ENCODE measurements at places on chromosomes 13 and 19. TPM values are rescaled to one million over a fixed set of nuclear protein-coding genes. Genes with fewer than 3 reads are reported as not detected.

- DNase-seq: no peak
Observed at GRCh38 chr13:25253702-25254101, 33.6 kb downstream of the MTMR6 start.

- no peak for DNase-seq
Observed at GRCh38 chr13:27595055-27595811, 25.1 kb downstream of the LNX2 start.

DNA sequence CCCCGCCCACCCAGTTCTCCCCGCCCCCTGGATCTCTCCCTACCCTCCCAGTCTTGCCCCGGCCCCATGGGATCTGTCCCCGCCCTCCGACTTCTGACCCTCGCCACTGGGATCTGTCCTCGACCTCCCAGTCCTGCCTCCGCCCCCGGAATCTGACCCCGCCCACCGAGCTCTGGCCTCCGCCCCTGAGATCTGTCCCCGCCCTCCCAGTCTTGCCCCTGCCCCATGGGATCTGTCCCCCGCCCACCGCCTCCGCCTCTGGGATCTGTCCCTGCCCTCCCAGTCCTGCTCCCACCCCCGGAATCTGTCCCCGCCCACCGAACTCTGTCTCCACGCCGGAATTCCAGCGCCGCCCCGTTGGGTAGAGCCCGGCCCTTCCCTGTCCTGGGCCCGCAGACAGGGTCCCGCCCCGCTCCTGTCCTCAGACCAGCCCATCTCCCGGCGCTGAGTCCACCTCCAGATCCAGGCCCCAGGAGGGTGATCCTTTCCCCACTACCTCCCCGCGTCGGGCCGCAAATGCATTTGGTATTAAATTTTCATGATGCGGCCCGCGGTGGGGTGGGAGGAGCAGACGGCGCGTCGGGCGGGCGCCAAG, 1.5 kb upstream of the SLC17A7 start:
- DNase-seq: no peak

- no peak for DNase-seq
Observed at GRCh38 chr13:44374348-44374712, 706 bp downstream of the SERP2 start.

DNA sequence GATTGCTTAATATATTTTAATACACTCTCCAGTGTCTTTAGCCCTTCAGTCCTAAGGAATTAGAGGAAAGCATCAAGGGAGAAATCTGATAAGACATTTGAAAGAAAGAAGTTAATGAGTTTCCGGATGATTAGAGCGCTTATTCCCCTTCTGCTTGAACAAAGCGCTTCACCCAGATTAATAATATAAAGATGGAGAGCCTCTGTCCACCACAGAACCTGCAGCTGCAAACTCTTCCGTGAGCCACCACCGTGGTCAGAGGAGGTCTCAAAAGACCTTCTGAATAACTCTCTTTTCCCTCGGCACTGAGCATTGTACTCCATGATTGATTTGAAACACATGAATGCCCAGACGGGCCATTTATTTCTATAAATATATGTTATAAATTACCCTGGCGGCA, 14.2 kb upstream of the TUBGCP3 start:
- DNase-seq: no peak

DNA sequence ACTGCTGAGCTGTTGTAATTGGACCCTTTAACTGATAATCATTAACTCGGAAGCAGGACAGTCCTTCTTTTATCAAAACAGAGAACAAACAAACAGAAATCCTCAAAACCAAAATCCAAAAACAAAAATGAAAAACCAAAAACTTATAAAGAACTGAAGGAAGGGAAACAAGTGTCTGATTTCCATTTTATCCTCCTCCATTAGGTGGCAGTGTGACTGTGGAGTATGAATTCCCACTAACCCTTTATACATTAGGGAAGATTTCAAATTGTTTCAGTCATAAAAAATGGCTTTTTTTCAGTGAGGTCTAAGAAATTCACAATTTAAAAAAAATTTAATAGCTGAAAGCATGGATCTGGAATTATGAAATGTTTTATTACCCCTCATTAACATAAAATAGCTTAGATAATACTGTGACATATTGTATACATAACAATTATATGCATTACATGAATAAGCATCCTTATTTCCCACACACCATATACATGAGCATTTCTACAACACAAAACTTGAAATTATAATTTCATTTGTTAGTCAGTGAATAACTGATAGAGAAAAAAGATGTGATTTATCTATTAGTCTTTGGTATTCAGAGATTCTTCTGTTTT, 1074.3 kb upstream of the PCDH9 start:
- no peak for DNase-seq

DNA sequence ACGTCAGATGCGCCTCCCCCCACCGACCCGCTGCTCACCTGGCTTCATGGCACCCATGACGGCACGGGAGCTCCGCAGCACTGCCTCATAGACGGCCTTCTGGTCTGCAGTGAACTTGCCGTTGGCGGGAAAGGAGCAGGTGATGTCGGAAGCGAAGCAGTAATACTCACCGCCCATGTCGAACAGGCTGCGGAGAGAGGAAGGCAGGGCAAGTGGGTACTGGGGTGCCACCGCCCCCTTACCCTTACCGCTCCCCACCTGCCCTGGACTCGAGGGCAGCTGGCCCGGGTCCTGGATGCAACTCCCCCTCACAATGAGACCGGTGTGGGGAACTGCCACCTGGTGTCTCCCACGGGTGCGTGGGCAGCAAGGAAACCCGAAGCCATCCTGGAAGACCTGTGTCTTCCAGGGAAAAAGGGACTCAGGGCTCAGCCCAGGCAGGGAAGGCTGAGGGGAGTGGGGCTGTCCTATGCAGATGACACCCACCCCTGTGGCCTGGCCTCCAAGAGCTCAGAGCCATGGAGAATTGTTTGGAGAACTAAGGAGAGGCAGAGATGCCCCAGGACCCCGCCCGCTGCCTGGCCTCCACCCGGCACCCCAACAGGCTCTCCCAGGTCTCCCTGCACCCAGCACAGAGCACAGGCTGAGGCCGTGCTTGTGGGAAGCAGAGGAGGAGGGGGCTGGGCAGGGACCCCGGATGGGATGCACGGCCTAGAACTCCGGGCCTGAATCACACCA, 28.3 kb downstream of the CEBPG start:
- no peak for DNase-seq

DNA sequence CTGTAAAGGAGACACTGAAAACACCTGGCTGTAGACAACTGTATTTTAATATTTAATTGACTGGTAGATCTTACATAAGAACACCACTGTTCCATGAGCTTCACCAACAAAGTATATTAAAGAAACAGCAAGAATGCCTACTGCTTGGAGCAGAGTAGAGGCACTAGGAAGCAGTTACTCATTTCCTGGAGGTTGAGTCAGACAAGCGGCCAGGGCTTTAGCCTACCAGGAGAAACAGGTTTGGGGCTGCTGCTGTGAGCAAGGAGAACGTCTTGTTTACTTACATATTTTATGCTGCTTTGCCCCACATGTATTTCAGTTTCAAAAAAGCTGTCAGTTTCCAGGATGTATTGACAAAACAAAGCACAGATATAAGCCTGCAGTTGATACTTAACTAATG, 33.4 kb downstream of the ALG5 start:
- DNase-seq: no peak

DNA sequence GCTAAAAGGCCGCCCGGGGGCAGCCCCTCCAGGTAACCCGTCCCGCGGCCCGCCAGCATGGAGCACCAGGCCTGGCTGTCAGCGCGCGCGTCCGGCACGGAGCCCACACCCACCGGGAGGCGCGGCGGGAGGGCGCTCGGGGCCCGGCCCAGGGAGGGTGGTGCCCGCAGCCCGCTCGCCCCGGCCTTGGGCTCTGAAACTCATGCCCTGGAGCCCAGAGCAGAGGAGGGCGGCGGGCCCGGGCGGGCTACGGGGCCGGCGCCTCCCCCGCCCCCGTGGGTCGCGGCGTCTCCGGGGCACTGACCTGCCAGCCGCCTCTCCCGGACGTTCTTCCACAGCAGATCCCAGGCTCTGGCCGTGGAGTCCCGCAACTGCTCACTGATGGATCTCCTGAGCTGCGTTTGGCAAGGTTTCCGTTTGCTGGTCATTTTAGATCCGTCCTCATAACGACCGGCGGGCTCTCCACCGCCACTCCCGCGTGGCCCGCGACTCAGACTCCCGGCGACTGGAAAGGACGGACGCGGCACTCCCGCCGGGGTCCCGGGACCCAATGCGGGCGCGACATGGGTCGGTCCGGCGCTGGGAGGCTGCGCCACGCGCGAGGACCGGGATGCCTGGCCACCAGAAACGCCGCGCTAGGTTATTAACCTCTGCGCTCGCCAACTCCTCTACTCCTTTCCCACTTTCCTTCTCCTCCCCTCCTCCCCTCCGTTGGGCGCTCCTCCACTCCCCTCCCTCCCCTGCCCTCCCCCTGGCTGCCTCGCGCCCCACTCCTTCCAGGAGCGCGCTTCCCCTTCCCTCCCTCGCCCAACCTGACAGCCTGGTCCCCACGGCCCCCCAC, 64.7 kb upstream of the STARD13 start:
- no peak for DNase-seq

DNA sequence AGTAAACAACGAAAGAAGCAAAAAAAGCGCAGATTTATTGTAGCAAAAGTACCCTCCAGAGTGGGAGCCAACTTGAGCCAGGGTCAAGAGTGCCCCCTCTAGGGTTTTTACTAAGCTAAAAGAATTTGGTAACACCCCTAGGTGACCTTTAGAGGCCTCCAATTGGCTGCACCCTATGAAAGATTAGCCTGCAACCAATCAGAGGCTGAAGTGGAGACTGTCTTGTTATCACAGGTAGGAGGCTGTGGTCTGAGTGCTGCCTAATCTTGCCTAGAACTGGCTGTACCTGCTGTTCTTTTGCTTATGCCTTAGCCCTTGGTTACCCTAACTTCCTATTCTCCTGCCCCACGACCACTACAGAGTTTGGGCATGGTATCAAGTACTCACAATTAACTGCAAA, 38.3 kb downstream of the ANKRD10 start:
- no peak for DNase-seq

DNA sequence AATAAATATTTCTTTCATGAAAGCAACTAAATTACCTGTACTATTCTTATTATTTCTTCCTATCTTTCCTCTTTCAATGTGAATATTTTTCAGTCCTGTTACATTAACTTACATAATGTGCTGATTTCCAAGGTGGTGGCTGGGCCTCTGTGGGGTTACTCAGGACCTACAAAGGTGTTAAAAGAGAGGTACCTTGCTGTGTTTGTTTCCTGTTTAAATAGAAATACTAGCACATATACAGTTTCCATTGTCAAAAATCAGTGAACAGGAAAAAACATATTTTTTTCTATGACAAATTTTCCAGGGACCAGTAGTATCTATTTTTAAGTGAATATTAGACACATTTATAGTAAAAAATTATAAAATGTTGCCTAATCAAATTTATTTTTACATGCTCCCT, 8.7 kb upstream of the PCDH9 start:
- DNase-seq: no peak

DNA sequence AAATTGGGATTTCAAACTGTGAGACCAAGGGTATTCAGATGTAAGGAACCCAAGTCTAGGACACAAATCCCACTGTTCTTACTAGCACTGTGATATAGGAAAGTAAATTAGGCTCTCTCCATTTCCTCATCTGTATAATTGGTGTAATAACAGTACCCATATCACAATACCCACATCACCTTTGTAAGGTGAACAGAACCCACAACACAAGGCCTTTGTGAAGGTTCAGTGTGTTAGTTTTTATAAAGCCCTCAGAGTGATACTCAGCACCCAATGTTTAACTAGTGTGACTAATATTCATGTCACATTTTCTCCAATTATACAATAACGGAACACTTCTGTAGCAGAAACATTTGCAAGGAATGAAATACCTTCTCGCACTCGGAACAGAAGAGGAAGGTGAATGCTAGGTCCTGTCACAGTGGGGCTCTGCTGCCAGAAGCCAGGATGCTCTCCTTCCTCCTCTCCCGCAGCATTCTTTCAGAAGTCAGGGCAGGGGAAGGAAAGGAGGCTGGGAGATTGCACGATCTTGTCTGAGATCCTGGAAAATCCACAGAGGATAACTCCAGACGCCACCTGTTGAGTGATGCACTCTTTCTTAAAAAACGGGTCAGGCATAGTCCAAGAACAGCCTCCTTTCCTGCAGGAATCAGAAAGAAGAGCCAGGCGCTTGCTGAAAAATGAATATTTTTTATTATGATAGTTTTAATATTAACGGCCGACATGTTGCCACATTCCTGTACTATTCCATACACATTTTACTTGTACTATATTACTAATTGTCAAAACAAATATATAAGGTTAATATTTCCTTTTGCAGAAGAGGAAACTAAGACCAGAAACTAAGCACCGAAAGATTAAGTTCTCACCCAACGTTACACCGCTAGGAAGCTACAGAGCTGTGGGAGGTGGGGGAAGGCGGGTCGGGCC, 762 bp downstream of the ZNF45 start:
- DNase-seq: no peak

GRCh38 chr13:79289571-79289970, 116.5 kb downstream of the RBM26 start:
- DNase-seq: no peak

DNA sequence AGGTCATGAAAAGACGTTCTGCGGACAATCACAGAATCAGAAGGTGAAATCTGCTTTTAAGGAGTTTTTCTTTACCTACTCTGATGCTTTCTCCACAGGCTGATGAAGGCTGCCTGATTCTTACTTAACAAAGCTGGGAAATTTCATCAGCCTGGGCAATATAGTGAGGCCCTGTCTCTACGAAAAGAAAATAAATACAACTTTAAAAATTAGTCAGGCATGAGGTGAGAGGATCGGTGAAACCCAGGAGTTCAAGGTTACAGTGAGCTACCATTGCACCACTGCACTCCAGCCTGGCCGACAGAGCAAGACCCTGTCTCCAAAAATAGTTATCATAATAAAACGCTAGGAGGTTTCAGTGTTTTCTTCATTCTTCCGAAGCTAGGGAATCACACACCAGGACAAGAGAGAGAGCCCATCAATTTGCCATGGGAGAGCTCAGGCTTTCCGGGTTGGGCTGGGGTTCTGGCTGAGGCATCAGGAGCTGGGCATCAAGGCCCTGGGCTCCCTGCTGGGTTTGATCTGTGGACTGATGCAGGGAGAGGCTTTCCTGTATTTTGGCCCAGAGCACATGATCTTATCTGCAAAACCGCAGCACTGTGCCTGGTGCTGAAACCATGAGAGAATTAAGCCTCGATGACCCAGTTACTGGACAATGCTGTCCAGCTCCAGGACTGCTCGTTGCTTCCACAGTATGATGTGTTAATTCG, 25.1 kb upstream of the CEBPG start:
- DNase-seq: no peak

The POU2F2 gene
- total RNA-seq: 69.3 TPM

The SIGLEC9 gene
- 3.9 TPM for total RNA-seq

The PLK5 gene
- total RNA-seq: not detected

The UNC13A gene
- total RNA-seq: 0.09 TPM

The TGFBR3L gene
- total RNA-seq: 0.93 TPM
